ENCODE measurements at places on chromosomes 16 and 17.

- DNase-seq = no peak
Measured at GRCh38 chr16:19781226-19781625, 63.2 kb downstream of the IQCK start.

- no peak for DNase-seq
Measured at GRCh38 chr17:29342158-29342765, 47.9 kb upstream of the TAOK1 start.

- DNase-seq = no peak
Measured at GRCh38 chr17:65918916-65919315, 273.0 kb downstream of the CEP112 start.

DNA sequence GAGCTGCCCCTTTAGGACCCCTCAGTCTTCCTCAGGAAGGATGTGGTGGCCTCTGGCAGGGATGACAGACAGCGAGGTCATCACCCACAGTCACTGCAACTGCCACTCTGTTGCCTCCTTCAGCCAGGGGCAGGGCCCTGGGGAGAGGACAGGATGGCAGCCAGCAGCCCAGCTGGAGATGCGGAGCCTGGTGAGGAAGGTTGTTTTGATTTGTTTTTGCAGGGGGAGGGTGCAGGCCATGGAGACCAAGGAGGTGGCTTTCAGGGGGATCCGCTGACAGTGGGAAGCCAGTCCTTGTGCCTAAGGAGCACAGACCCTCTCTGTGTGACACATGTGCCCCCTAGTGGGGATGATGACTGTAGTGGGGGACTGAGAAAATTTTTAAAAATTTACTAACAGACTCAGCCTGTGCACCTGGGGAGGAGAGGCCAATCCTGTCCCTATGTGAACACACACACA lies 7.4 kb downstream of the PRCD start:
- no peak for DNase-seq

- no peak for DNase-seq
Measured at GRCh38 chr17:61251939-61252865, 147.4 kb upstream of the TBX2 start.

- no peak for DNase-seq
Measured at GRCh38 chr17:78020717-78021108, 62.2 kb downstream of the TNRC6C start.

- no peak for DNase-seq
Measured at GRCh38 chr16:22023505-22023904, 15.6 kb downstream of the MOSMO start.

Data from anterior cingulate cortex (tissue), 58 donors.